ENCODE measurements at places on chromosomes 2 and 18.

- no peak for DNase-seq
Observed at GRCh38 chr2:3073704-3074103, 303.9 kb downstream of the EIPR1 start.

- no peak for DNase-seq
Observed at GRCh38 chr2:151544449-151544848, 134.7 kb downstream of the RIF1 start.

GRCh38 chr2:29495536-29496060 lies 380.4 kb downstream of the CLIP4 start:
- DNase-seq = no peak

DNA sequence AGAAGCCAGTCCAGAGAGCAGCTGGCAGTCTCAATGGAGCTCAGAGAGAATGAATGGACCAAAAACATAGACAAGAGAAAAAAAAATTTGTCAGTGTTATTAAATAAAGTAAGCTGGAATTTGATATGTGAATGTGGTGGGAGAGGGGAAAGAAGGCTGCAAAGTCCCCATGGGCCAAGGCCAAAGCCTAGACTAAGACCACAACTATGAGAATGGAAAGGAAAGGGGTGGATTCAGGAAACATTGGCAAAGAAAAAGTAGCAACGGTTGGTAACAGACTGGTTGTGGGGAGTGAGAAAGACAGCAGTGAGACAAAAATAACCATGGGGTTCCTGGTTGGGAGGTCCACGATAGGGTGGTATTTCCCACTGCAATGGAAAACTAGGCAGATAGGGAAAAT lies 47.0 kb downstream of the ZEB2 start:
- DNase-seq = no peak

- no peak for DNase-seq
Observed at GRCh38 chr18:34871435-34871834, 161.3 kb downstream of the DTNA start.

- DNase-seq = no peak
Observed at GRCh38 chr2:70807102-70807827, 13.1 kb downstream of the CLEC4F start.

Data from T-helper 1 cell (primary cell).